LHCN-M2 (cell line): ENCODE measurements at places on chromosomes 11 and 22. TPM values are rescaled to one million over a fixed set of nuclear protein-coding genes. Genes with fewer than 3 reads are reported as not detected.
A peak's percentile ranks its signal among the peaks of the same experiment; 100 is the strongest.

GRCh38 chr22:17472932-17473331, 90.4 kb upstream of the SLC25A18 start:
- peak; percentile 2 for DNase-seq

TMA7B gene
- not detected in 2 replicates for total RNA-seq

MMP13 gene
- total RNA-seq: 0.13 TPM in 1 of 2 replicates, not detected in the other

CCDC73 gene
- total RNA-seq: not detected in 2 replicates

GNAZ gene
- total RNA-seq: 6.1 and 9.6 TPM in 2 replicates

GRCh38 chr22:42214633-42215415, 55.6 kb downstream of the TCF20 start:
- DNase-seq: no peak

MTMR3 gene
- total RNA-seq: 9.9 and 14.5 TPM in 2 replicates

DNA sequence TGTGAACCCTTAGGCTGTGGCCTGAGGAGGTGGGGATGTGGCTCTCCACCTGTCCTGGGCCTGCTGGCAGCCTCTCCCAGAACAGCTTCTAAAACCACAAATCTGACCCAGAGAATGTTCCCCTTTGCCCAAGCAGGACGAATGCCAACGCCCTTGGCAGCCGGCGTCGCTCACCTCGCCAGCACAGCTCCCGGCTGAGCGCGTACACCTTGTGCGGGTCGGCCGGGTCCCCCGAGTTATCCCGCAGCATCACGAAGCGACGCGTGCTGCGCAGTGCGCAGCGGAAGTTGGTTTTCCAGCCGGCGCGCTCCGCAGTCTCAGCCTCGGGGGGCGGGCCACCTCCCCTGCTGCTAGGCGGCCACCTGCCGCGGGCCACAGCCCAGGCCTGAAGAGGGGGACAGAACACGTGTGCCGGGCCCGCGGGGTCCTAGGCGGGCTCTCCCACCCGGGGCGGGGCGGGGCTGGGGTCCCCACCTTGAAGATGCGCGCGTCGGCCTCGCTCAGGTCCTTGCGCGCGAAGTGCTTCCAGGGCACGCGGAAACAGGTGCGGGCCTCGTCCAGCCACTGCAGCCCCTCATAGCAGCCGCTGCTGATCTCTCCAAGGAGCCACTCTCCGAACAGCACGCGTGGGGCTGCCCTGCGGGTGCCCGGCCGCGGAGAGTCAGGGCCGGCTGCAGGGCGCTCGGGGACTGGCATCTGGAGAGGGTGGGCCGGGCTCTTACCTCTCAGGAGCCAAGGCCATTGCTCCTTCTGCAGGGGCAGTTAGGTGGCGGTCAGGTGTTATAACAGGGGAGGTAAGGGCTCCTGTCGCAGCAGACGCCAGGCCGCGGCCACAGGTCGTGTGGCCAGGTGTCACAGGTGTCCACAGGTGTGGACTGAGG, 887 bp downstream of the IRF7 start:
- peak; percentile 42 for DNase-seq

AIFM3 gene
- 0.13 TPM in 1 of 2 replicates, not detected in the other for total RNA-seq

DNA sequence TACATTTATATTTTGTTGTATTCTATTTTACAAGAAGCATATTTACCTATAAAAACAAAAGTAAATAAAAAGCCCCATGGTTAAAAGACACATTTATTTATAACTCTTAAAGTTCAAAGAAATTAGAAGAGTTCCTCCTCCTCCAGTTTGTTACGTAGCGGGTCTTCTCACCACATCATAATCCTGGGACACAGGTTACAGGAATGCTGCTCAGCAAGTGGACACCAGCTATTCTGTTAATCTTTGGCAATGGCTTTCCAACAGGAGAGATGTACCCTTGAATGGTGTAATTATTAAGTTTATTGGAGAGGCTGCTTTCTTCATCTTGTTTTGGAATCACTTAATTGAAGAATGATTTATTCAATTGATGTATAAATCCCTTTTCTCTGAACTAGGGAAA, 19.6 kb upstream of the CAT start:
- no peak for DNase-seq

GRCh38 chr11:95751515-95751914, 38.1 kb downstream of the FAM76B start:
- DNase-seq: no peak

DNA sequence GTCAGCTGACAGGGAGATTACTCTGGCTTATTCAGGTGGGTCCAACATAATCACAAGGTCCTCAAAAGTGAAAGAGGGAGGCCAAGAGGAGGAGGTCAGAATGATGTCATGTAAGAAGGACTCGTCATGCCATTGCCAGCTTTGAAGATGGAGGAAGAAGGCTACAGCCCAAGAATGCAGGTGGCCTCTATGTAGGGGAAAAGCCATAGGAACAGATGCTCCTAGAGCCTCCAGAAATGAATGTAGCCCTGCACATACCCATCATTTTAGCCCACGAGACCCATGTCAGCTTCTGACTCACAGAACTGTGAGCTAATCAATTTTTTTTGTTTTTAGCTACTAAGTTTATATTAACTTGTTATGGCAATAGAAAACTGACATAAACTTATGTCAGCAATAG, 171.1 kb downstream of the DBX1 start:
- DNase-seq: no peak

LARGE2 gene
- not detected in 2 replicates for total RNA-seq

- no peak for DNase-seq
Observed at GRCh38 chr11:29026286-29026685, 918.1 kb downstream of the METTL15 start.

- no peak for DNase-seq
Observed at GRCh38 chr22:37733625-37734401, 37.0 kb downstream of the TRIOBP start.

SPDYC gene
- total RNA-seq: not detected in 2 replicates

- no peak for DNase-seq
Observed at GRCh38 chr22:23365961-23366360, 185.7 kb downstream of the BCR start.

DNA sequence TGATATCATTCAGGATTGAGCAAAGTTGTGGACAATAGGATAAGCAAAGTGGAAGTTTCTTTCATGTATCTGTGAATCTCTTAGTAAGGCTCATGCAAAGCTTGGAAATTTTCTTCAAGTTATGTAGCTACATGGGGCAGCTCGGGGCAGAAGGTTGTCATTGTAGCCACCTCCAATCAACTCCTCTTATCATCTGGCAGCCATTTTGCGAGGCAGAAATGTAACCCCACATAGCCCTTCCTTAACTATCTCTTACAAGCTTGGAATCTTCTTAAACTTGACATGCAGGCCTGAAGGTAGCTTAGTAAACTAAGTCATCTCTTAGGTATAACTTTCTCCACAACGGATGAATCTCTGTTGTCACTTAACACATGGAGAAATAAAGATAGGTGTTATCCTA, 392.8 kb downstream of the AASDHPPT start:
- DNase-seq: no peak

LAYN gene
- total RNA-seq: 18.8 and 23.1 TPM in 2 replicates

GRCh38 chr11:128956401-128957201, 13.9 kb upstream of the TP53AIP1 start:
- peak; percentile 69 for DNase-seq

UBQLNL gene
- 0.06 TPM in 1 of 2 replicates, not detected in the other for total RNA-seq

IGLL1 gene
- not detected in 2 replicates for total RNA-seq

GRCh38 chr11:112082729-112083128, 3.8 kb downstream of the TIMM8B start:
- peak; percentile 85 for DNase-seq

SMIM35 gene
- total RNA-seq: not detected in 2 replicates

DBX1 gene
- total RNA-seq: not detected in 2 replicates

DNA sequence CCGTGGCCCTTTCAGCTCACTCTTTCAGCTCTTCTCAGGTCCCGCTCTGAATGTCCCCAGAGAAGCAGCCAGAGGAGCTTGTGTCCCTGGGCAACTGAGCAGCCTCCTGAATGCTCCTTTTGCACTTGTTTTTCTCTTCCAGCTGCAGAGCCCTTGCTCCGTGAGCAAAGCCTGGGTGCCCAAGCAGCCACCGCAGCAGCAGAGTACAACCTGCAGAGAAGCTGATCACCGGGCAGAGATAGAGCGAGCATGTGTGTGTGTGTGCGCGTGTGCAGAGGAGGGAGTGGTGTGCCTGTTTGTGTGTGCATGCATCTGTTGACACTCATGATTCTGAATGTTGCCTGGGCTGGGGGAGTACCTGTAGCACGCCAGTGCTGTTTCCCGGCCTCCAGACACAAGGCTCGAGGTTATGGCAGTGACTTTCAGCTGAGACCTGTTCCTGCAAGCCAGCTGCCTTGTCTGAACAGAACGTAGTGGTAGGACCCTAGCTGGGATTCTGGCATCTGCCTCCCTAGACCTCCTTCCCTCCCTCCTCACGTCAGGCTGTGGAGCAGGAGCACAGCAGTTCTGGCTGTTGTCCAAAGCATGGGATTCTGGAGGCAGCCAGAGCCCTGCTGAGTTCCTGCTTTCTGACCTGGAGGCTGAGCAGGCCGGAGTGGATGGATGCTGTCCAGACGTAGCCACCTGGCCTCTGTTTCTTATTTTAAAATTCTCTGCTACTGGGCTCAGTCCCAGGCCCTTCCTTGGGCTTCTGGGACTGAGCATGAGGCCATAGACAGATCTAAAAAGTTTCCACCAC, 4.5 kb upstream of the MAPK8IP1 start:
- no peak for DNase-seq

RIMBP3C gene
- total RNA-seq: 1.4 and 1.8 TPM in 2 replicates

- no peak for DNase-seq
Observed at GRCh38 chr22:36493690-36494110, 12.3 kb upstream of the TXN2 start.

DNA sequence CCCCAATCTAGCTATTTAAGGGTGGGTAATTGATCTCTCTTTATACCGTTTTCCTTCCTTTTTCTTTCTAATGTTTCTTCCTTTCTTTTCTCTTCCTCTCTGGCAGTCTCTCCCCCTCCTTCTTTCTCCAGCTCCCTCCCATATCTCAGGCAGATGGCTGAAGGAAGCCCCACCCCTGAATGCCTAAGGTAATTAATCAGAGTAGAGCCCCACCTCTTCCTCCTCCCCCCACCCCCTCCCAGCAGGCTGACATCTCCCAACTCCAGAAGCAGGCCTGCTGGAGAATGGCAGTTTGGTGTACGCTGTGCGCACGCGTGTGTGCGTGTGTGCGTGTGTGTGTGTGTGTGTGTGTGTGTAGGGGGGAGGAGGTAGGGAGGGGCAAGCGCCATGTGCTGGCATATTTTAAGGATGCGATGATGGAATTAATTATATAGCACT, 122.6 kb downstream of the APOL5 start:
- peak; percentile 98 for DNase-seq

GRCh38 chr11:62839050-62839945, at the start of gene WDR74:
TSS of gene WDR74 (minus strand) at chr11:62839590. CDS start at chr11:62839570, 20 bp downstream.
- peak; percentile 92 for DNase-seq

- DNase-seq: no peak
Observed at GRCh38 chr11:316891-317301, 3.1 kb downstream of the IFITM1 start.

TBX1 gene
- 13.0 and 16.7 TPM in 2 replicates for total RNA-seq
